ENCODE measurements at places on chromosomes 16 and 17.

DNA sequence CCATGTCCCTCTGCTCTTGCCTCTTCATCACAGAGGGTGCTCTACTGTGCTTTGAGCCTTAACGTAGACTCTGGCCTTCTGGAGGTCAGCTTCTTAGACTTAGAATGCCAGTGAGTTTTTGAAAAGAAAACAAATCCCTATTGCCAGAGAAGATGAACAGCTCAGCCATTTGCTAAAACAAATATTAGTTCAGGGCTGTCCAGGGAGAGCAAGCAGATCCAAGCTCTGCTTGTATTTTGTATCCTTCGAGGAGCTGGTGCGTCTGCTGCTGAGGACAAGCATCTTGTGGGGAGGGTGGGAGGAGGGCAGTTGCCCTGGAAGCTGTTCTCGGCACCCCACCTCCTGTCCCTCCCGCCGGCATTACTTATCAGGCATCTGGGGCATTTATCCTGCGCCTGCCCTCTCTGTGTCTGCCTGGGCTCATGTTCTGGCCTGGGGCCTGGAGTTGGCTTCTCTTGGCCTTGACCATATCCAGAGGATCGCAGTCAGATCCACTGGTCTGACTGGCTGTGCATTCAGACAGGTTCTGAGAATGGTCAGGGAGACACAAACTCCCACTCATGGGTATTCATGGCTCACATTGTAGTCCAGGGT, 173.1 kb upstream of the NLRP1 start:
- no peak for DNase-seq

DNA sequence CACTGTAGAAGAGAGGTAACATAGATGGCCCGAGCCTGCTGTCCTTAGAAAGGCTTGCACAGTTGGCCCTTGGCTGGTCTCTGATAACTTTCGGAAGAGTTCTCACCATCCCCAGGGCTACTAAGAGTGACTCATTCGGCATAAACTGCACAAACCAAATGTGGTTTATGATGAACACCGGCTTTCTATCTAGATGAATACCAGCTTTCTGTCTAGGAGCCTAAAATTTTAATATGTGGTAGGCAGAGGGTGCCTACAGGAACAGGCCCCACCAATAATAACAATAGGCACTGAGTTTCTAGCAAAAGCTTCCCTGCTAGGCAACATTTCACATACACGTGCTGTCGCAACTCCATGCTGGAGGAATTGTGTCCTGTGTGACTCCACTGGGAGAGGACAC, 15.4 kb downstream of the CNOT1 start:
- DNase-seq: no peak

DNA sequence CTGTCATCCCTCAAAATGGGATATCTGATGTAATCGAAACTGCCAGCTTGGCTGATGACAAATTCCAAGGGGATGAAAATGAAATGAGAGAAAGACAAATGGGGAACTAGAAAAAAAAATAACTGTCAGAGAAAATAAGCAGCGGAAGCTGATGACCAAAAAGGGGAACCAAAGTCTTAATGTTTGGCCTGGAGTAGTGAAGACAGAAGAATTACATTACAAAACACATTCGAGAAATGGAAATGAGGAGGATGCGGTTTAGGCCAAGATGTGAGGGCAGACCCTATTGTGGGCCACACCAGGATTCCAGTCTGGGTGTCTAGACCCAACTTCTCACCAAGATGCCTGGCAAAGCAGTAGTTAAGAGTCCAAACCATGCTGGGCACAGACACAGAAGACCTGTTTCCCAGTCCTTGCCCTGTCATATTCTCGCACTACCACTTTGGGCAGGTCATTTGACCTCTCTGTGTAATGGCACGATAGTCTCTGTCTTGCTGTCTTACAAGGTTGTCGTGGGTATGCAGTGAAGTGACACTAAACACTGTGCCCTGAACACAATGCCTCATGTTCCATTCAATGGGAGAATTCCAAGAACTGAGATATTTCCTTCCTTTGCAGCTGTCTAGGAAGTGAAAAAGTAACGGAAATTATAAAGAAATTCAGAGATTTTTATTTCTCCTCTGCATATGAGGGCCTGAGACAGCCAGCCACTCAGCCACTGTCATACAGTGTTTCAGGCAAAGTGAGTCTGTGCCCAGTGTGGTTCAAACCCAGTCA, 12.3 kb upstream of the CCL2 start:
- no peak for DNase-seq

DNA sequence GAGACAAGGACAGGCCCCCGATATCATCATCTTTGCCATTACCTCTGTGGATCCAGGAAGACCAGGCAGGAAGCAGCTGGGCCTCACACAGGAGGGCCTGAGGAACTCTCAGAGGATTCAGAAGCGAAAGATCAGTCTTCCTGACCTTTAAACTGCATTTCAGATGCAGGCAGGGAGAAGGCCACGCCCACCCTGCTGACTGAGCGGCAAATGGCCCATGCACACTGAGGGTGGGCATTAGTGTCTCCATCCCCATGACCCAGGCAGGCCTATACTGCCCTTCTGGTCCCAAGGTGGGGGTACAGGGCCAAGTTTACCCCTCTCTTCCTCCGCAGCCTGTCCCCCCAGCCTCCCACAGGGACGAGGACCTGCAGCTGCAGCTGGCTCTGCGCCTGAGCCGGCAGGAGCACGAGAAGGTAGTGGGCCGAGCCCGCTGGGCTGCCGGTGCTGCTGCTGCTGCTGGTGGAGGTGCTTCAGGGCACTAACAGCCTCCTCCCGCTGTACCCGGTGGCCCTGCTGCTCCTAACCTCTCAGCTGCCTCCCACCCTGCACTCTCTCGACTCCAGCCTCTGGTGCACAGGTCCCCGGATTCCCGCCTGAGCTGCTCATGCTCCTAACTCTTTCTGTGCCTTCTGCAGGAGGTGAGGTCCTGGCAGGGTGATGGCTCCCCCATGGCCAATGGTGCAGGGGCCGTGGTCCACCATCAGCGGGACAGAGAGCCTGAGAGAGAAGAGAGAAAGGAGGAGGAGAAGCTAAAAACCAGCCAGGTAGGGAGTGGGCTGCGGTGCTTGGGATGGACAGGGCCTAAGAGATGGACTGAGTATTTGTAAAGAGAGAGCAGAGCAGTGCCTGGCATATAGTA, 6.2 kb downstream of the EPN3 start:
- no peak for DNase-seq

GRCh38 chr17:80248894-80249710, 11.6 kb upstream of the RNF213 start:
- no peak for DNase-seq

DNA sequence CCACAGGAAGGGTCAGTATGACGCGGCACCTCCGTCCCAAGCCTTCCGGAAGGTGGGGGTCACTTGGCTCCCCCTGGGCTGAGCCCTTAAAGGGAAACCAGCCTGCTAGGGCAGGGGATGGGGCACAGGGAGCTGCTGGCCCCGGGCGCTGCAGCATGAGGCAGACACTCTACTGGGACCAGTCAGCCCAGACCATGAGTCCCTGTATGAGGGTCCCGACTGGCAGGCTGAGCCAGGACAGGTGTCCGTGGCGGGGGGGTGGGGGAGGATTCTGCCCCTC, 43.4 kb upstream of the ZC3H18 start:
- no peak for DNase-seq

- no peak for DNase-seq
Observed at GRCh38 chr17:37476431-37477120, 13.1 kb upstream of the DUSP14 start.

DNA sequence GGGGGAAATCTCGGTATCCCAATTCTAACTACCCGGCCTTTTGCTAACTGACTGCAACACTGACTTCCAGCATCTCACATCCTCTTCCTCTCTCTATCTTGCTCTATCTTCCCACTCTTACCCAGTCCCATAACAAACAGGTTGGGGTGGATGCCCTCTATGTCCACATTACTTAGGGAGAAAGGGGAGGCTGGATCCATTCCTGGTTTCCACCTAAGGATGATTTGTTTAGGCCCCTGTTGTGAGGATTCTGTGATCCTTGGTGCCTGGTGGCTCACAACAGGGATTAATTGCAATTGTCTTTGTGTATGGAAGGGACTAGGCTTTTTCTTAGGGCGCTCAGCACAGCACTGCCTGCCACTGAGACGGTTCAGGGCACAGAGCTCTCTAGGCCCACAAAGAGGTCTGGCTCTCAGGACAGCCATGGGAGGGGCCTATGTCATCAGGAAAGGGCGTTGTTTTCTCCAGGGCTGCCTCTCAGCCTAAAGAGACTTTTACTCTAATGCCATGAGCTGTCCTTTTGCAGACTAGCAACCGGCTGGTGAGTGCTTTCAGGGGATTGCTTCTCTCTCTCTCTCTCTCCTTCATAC, 612.1 kb upstream of the SALL1 start:
- DNase-seq: no peak

Data from GM19239 (cell line).